ENCODE measurements at places on chromosomes 11 and 22. TPM values are rescaled to one million over a fixed set of nuclear protein-coding genes. Genes with fewer than 3 reads are reported as not detected.
A peak's percentile ranks its signal among the peaks of the same experiment; 100 is the strongest.

OR5L2 gene
- not detected for total RNA-seq

GRCh38 chr22:19885841-19886592, 31.3 kb upstream of the GNB1L start:
- no peak for DNase-seq

DNA sequence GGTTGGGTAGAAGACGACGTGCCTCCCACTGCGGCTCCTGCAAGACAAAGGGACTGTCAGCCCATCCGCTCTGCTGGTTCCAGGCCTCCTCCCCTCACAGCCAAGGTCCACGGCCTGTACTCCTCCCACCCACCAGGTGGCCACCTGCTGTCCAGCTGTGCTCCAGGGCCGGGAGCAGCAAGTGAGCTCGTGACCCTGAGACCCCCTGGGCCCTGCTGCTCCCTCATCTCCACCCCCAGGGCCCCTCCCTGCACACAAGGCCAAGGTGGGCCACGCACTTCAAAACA, 27.4 kb downstream of the TSPAN4 start:
- no peak for DNase-seq

FAM111A gene
- 21.9 TPM for total RNA-seq

GRCh38 chr11:40133498-40133897, 1326.0 kb downstream of the LRRC4C start:
- no peak for DNase-seq

DNA sequence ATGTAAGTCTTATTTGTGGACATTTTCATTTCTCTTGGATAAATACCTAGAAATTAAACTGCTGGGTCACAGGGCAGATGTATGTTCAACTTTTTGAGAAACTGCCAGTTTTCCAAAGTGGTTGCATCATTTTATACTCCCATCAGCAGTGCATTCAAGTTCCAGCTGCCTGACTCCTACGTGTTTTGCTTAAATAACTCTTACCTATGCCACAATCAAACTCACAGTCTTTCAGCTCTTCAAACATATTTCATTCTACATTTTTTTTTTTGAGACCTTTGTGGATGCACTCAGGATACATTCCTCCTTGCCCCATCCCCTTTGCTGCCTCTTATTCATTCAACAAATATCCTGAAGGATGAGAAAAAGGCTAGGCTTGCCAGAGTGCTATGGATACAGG, 9.2 kb downstream of the TCF20 start:
- DNase-seq, result no peak

DNA sequence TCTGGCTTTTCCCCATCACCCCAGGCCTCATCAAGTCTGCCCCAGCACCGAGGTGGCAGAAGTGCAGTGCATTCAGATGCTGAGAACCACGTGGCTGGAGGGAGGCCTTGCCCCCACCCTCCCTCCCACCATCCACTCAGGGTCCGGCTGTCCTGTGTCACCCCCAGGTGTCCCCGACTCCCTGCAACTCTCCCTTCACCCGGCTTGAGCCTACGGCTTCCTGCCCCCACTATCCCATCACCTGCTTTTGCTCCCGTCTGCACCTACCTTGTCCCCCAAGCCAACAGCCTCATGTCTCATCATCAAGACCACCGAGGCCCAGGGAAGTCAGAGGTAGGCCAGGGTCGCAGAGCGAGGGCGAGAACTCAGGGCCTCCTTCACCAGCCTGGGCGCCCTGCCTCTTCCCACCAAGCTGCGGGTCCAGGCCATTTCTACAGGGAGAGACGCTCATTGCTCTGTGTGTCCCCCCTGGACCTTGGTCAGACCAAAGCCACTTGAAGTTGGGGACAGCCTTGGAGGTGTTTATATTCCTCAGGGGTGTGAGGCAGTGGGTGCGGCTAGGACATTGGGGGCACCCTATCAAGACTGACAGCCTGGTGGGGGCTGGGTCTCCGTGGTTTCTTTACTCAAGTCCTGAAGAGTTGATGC, 66.2 kb upstream of the CCND1 start:
- DNase-seq, result no peak

DNA sequence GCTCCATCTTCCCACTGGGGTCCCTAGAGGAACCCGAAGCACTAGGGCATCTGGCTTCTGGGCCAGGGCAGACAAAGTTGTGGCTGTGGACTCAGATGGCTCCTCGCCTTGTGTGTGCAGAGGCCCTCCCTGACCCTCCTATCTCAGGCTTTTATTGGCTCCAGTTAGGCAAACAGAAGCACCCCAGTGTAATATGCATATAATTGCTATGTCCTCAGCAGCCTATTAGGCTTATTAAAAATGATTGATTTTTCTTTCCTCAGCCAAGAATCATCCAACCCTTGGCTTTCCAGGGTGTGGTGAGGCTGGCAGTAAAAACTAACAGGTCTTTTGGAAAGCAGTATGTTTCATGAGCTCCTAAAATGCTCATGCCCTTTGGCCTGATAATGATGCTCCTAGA, 22.3 kb downstream of the UPB1 start:
- DNase-seq, result no peak

CNTN5 gene
- total RNA-seq, result not detected

GPHA2 gene
- total RNA-seq, result not detected

GRCh38 chr22:37544955-37545702, 15.2 kb upstream of the CDC42EP1 start:
- DNase-seq, result peak; percentile 88

GRCh38 chr11:132357811-132358572, 987.6 kb downstream of the NTM start:
- no peak for DNase-seq

- DNase-seq, result peak; percentile 63
These were observed 14.1 kb downstream of the ZFP91 start for GRCh38 chr11:58592760-58593472.

DNA sequence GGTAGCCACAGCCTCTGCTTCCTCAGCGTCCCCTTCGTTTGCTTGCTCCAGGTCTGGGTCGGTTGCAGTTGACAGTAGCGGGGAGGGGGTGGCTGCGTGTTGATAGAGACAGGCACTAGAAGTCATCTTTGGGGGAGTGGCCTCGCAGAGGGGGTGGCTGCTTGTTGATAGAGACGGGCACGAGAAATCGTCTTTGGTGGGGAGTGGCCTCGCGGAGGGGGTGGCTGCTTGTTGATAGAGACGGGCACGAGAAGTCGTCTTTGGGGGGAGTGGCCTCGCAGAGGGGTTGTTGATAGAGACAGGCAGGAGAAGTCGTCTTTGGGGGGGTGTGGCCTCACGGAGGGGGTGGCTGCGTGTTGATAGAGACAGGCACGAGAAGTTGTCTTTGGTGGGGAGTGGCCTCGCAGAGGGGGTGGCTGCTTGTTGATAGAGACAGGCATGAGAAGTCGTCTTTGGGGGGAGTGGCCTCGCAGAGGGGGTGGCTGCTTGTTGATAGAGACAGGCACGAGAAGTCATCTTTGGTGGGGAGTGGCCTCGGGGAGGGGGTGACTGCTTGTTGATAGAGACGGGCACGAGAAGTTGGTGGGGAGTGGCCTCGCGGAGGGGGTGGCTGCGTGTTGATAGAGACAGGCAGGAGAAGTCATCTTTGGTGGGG, 328.3 kb downstream of the TBC1D22A start:
- DNase-seq, result no peak

DNA sequence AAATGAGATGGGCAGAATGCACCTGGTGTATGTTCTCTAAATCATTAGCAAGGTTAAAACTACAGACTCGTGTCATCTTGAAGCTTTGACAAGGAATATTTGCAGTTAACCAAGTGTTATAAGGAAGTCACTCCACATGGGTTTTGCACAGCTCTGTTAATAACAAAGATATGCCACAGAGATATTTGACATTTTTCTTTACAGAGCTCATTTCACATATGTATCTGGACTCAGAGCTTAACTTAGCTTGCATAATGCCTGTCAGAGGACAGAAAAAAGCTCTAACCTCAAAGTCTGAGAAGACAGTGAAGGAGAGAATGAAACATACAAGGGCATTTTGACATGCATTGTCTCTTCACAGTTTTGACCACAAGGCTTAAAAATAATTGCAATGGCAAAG, 105.5 kb downstream of the C11orf87 start:
- no peak for DNase-seq

GRCh38 chr11:68009391-68010089, 587 bp upstream of the ALDH3B1 start:
- no peak for DNase-seq

DNA sequence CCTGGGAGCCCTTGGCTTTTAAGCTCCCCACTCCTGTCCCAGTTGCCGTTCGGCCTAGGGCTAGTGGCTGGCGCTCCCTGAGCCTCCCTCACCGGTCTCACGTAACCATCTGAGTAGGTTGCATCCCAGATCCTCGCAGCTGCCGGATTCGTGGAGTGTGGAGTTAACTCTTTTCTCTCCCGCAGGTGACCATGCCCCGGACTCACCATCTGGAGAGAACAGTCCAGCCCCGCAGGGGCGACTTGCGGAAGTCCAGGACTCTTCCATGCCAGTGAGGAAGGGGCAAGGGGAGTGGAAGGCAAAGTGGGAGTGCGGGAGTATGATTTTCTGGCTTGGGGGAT, 902 bp downstream of the MUS81 start:
- peak; percentile 27 for DNase-seq

- peak; percentile 87 for DNase-seq
These were observed 4.5 kb upstream of the NOL12 start for GRCh38 chr22:37681556-37682049.

DNA sequence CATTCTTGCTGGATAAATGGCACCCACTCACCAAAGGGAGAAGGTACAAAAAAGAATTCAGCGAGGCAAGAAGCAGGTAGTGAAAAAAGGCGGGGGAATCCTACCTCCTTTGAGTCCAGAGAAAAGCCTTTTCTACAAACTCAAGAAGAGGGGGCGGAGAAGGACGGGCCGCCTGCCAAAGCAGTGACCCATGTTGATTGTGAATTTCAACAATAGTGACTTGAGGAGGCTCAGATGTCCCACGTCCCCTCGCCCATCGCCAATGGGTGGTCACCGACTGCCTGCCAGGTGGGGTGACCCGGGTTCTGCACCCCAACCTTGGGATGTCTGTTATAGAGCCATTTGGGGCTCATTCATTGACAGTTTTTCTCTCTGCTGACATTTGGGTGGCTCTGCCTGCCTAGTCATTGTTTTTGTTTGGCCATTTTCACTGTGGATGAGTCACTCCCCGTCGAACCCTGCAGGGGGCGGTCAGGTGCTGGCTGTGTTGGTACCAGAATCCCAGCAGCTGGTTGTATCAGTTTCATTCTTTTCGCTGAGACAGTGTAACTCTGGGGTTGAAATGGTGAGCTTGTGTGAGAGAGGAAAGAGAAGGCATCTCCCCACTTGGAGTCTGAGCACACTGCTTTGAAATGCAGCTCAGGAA, 163.4 kb upstream of the NCAM1 start:
- DNase-seq, result no peak

TIMP3 gene
- 49.7 TPM for total RNA-seq

GRCh38 chr11:94926698-94927237, 46.6 kb downstream of the CWC15 start:
- peak; percentile 43 for DNase-seq

PTPN5 gene
- not detected for total RNA-seq
